Hematopoietic multipotent progenitor cell treated with erythropoietin and hydrocortisone succinate and interleukin-3 and kit ligand, for 15 days (in vitro differentiated cells): ENCODE measurements at places on chromosomes 3 and 15.

DNA sequence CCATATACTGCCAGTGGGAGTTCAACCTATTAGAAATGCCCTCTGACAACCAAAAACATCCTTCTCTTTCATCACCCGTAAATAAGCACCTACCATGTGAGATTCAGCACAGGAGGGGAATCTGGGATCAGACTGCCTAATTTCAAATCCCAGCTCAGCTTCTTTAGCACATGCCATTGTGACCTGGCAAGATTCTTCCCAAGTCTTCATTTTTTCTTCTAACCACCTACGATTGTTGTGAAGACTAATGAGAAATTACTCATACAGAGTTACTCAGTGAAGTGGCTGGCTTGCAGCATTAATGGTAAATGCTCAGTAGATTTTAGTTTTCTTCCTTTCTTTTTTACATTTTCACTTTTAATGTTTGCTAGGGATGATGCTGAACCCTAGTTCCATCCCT, 176.7 kb downstream of the PDZRN3 start:
- DNase-seq: no peak

GRCh38 chr3:44721231-44722102, 8.0 kb upstream of the ZNF501 start:
- DNase-seq: no peak

GRCh38 chr3:89577637-89578530, 470.5 kb downstream of the EPHA3 start:
- no peak for DNase-seq

DNA sequence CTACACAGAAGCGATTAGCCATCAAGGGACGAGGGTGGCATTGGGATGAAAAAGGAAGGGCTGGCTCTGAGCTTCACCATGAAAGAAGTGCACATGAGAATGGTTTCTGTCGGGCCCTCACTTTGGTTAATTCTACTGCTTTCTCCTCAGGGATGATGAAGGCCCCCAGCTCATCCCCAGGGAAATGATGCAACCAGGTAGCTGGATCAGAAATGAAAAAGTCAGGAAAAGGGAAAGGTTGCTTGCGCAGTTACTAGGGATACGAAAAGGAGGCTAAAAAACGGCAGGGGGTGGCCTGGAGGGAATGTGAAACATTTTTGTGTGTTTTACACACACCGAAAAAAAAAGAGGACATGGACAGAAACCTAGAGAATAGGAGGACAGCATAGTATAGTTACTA, 1.4 kb upstream of the SLC27A2 start:
- DNase-seq: no peak

DNA sequence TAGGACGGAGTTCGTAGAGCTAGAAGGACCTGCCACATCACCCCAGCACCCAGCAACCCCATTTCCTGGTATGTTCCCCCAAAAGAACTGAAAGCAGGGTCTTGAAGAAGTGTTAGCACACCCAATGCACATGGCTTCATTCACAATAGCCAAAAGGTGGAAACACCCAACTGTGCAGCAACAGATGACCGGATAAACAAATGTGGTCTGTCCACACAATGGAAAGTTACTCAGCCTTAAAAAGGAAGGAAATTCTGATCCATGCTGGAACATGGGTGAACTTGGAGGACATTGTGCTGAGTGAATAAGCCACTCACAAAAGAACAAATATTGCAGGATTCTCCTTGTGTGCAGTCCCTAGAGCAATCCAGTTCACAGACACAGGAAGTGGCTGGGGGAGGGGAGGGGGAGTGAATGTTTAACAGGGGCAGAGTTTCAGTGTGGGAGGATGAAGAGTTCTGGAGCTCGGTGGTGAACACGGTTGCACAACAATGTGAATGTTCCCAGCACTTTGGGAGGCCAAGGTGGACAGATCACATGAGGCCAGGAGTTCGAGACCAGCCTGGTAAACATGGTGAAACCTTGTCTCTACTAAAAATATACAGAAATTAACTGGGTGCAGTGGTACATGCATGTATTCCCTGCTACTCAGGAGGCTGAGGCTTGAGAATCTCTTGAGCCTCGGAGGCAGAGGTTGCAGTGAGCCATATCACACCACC, 157.5 kb downstream of the NUP210 start:
- DNase-seq: no peak

DNA sequence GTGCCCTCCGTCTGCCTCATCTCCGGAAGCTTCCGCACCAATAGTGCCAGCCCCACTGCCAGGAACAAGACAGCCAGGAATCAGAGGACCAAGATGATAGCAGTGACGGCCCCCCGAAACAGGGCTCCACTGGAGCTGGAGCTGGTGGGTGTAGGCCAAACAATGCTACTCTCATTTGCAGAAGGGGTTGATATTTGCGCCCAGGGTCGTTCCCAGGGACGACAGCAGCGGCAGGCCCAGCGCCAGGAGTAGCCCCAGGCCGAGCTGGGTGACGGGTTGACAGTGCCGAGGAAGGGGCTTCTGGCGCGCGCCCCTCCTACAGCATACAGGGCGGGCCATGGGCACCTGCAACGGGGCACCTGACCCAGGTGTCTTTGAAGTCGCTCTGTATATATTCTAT, 301.4 kb downstream of the CNTN6 start:
- no peak for DNase-seq

DNA sequence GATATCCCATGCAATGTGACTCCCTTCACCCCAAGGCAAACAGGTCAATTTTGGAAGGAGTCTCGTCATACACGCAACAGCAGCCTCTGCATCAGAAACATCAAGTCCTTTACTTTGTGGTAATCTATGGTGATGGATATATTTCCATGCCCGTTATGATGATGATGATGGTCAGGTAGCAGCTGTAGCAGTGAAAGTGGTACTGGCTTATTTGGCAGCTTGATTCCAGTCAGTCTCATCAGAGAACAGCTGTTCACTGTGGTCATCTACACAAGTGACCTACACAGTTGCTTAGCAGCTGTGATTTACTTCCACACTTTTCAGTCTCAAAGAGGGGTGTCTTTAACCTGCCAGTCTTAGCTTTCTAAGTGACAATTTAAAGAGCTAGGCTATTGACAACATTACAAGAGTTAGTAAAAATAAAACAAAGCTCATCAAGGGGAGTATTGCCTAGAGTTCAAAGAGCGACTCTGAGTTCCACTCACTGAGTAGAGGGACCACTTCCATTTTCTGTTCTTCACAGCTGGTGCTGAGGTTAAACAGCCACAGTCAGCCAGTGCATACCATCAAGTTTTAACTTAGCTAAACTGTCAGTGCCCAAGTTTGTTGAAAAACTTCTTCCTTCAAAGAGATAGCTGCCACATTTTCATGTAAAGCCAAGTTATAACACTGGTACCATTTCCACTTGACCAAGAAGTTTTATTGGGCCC, 587.4 kb upstream of the KCNMB2 start:
- DNase-seq: no peak

GRCh38 chr3:78351334-78351733, 1311.4 kb downstream of the ROBO2 start:
- no peak for DNase-seq
